ENCODE measurements at places on chromosomes 1 and 21.

GRCh38 chr21:46116189-46116775 lies 18.4 kb downstream of the COL6A2 start:
- ATAC-seq = no peak

DNA sequence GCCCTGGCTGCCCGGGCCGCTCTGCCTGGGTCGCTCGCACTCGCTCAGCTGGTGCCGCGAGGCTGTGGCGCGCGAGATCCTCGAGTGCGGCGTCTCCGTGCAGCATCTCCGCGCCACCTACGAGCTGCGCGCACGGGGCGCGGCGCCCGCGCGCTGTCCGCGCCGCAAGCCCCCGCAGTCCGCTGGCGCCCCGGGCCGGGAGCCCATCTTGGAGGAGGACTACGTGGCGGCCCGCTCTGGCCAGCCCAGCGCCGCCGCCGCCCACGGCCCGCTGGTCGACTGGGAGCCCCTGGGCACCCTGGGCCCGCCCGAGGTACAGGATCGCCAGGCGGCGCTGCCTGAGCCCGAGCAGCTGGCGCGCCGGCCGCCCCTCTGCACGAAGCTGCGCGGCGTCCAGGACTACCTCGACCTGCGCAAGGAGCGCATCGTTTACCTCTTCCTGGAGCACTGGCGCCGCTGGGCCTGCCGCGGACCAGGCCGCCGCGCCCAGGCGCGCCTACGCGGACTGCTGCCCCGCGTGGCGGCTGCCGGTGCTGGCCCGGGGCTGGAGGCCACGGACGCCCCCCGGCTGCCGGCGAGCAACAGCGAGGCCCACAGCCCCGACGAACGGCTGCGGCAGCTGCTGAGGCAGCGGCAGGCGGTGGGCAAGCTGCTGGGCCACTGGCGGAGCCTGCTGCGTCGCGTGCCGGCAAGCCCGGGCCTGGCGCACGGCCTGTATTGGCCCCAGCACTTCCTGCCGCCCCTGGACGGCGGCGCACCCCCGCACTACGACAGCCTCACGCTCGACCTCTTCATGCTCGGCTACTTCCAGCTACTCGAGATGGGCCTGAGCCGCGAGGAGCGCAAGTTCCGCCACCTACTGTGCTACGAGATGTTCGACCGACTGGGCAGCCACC lies 10.9 kb downstream of the TNFRSF25 start:
- peak; percentile 33 for ATAC-seq

- no peak for ATAC-seq
Measured at GRCh38 chr1:71311376-71311775, 230.5 kb upstream of the ZRANB2 start.

DNA sequence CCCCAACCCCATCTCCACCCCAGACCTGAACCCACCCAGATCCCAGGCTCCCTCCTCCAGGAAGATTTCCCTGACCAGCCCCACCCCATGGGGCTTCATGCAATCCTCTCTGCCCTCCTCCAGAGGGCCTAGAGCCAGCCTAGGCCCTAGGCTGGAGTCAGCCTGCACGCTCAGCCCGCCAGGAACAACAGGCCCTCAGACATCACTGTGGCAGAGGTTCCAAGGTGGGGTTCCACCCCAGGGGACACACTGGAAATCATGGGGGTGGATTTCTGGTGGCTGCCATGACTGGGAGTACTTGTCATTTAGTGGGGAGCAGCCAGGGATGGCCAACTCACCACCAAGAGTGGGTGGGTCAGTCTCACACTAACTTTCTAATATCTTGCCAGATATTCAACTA lies 122.0 kb downstream of the GLIS1 start:
- ATAC-seq = no peak

- no peak for ATAC-seq
Measured at GRCh38 chr1:76268341-76268740, 193.8 kb downstream of the ST6GALNAC3 start.

DNA sequence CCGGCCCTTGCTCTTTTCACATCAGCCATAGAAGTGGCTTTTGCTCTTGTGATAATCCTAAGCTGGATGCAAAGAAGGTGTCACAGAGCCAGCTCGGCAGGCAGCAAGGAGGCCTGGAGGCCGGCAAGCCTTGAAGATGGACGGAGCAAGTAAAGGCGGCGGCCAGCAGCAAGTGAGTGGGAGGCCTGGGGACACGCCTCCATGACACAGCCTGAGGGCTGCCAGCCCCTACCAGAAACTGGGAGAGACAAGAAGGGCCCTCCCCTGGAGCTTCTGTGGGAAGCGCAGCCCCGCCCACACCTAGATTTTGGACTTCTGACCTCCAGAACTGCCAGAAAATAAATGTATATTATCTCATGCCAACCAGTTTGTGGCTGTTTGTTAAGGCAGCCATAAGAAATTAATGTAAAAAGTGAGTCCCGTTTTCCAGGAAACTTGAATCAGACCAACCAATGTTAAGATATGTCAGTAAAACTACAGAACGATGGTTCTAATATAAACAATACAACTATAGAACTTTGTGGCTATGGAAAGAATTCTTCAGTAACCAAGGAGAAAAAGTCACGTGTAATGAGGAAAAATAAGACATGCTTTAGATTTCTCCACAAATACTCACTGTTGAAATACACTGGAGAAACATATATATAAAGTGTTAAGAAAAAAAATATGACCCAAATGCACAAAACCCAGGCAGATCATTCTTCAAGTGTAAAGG lies 49.9 kb downstream of the BACE2 start:
- ATAC-seq = no peak

DNA sequence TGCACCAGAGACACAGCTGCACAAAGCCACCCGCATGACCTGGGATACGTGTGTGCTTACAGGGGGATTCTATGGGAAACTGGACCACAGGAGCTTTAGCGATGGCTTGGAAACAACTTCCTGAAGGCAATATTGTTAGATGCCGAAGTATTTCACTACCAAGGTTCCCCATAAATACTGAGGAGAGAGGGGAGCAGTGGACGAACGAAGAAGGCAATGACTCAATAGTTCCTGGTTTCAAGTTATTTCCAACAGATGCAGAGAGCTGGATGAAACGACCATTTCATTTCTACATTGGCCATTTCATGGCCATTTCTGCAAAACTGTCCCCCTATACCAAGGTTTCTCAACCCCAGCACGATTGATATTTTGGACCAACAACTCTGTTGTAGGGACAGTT lies 61.3 kb downstream of the CD34 start:
- ATAC-seq = no peak

- ATAC-seq = no peak
Measured at GRCh38 chr1:180157576-180158057, 2.9 kb downstream of the QSOX1 start.

DNA sequence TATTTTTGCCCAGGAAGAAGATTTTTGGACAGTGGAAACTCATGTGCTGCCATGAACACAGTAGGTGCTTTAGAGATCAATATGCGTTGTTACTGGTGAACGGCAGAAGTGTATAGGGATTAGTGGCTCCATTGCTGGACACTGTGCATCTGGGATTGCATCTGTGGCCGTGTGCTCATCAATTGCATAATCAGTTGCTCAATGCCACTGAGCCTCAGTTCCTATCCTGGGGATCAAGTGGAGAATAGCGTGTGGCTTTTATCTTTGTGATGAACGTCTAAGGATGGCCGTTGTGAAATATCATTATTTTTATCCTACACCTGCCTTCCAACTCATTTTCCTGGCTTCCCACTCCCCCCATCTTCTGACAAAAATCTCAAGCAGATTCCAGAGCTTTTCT lies 5.4 kb downstream of the TNN start:
- ATAC-seq = no peak

GRCh38 chr1:61115436-61115835 lies 33.1 kb downstream of the NFIA start:
- ATAC-seq = no peak

- no peak for ATAC-seq
Measured at GRCh38 chr1:73701826-73702225, 496.1 kb downstream of the LRRIQ3 start.

- no peak for ATAC-seq
Measured at GRCh38 chr1:169119405-169119804, 12.9 kb downstream of the ATP1B1 start.
